ENCODE measurements at places on chromosomes 13 and 19.
A peak's percentile ranks its signal among the peaks of the same experiment; 100 is the strongest.

- no peak for DNase-seq
Measured at GRCh38 chr13:90541346-90541745, 806.1 kb upstream of the MIR17HG start.

GRCh38 chr19:30167206-30167868, 204.8 kb upstream of the ZNF536 start:
- no peak for DNase-seq

DNA sequence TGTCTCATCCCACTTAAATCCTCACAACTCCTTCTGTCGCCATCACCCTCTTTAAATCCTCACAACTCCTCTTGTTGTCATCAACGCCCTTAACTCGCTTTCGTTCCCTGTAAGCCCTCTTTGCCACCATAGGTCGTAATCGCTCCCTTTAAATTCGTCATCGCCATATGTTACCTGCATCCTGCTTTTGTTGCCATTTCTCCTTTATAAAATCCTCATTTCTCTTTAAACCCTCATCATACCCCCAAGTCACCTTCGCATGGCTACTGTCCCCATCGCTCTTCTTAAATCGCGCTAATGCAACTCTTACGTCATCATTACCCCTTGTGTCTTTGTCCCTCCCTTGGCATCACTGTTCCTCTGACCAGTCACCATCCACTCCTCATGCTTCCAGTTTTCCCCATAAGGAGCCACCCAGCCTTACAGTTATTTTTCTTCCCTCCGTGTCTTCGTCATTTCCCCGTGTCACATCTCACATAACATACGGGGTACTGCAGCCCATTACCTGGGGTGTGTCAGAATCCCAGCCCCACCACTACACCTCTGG, 539 bp downstream of the PLD3 start:
- DNase-seq: peak; percentile 43

DNA sequence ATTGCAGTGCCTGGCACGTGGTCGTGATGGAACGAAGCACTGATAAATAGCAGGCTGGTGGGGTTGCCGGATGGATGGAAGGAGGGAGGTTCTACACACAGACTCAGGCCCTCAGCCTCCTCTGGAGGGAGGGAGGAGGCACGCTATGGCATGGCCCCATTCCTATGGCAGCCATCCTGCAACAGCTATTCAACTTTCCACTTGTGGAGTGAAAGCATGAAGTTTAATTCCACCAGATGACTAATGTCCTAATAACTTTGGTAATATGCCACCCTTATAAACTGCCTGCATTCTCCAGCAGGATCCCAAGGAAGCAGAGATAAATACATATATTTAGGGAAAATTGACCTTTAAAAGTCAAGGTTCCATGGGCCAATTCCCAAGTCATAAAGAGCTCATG, 92.4 kb downstream of the KL start:
- peak; percentile 46 for DNase-seq

DNA sequence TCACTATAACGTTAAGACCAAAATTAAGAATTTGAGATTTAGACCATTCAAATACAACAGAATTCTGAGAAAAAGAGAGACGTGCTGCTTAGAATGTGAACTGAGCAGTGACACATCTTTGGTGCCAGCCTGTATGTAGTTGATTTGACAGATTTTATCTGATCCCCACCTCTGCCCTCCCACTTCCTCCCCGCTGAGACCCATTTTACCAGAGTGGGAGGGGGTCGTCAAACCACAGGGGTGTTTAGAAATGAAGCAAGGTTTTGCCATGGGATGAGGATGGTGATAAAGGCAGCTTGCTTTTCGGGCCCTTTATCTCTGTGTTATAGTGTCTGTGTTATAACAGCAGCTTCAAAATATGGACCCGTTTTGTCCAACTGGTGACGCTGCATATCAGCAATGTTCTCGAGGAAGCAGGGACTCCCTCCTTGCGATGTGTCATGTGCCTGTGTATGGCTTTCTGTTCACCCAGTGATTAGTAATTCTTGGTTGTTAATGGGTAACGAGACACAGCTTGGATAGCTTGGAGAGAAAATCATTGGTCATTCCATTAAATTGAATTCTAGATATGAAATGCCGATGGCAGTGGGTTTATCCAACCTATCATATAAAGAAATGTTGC, 125.0 kb downstream of the HS6ST3 start:
- DNase-seq: no peak

DNA sequence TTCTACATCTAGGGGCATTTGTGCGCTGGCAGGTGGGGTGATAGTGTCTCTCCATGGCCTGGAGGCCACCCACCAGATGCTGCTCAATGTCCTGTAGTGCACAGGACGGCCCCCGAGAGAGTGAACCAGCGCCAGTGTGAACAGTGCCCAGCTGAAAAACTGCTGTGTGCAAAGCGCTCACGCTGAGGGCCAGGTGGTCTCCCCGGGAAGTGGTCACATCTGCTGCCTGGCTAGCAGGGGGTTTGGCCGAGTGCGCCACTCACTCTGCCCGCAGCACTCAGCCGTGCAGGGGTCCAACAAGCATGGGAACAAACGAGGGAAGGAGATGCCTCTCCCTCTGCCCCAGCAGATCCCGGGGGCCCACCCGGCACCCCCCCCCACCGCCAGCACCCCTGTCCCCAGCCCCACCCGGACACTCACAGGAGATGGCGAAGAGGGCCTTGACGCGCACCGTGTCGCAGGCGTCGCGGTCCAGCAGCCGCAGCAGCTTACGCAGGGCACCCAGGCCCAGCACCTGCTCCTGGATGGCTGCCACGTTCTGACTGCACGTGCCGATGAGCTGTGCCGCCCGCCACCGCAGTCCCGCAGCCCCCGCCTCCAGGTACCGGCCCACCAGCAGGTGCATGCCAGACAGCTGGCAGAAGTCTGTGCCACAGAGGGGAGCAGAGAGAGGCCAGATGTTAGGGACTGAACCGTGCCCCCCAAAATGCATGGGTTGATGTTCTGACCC, 5.8 kb downstream of the HSPBP1 start:
- no peak for DNase-seq

DNA sequence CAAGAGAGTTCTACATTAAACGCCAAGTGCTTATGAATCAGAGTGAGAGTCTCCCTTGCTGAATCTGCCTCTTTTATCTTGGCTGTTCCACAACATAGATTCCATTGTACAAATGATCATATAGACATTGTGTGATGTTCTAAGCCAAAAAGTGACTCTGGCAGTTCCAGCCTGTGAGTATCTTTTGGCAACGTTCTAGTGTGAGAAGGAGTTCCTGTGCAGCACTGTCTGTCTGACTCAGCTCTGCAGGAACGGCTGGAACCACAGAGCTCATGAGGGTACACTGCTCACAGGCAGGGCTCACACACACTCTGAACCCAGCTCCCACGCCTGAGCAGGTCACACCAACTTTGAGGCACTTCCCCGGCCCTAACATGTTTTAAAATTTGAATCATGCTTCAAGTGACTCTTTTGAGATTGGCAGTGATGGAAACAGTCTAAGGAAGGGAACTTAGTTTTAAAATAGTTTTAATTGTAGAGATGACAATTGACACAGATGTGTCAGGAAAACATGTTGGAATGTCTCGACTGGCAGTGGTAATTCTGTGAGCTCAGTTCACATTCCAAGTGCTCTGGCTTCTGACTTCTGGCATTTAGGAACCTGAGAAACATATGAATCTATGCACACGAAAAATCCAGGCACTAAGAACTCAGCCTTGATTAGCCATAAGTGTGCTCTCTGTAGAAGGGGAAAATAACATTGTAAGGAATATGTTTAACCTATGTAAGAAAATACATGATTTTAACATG, 272.0 kb downstream of the UQCRFS1 start:
- peak; percentile 10 for DNase-seq

- DNase-seq: no peak
Measured at GRCh38 chr19:45293682-45294081, 29.0 kb downstream of the CKM start.

- no peak for DNase-seq
Measured at GRCh38 chr19:22545751-22546150, 88.4 kb upstream of the ZNF492 start.

- DNase-seq: no peak
Measured at GRCh38 chr19:52957591-52957990, 5.1 kb downstream of the ZNF816 start.

DNA sequence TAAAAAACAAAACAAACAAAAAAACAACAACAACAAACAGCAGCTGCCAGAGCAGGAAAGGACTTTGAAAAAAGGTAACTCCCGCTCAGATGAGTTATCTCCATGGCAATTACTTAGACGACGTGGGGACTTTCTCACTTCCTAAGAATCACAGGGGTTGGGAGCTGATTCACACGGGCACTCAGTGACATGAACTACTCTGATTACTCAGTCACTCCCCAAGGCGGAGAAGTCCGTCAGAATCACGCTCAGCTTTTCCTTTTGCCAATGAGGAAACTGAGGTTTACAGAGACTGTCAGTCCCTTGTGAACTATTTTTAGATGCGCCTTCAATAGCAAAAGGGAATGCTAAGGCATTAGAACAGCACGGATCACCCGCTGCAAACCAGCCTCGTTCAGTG, 32.3 kb upstream of the MATK start:
- DNase-seq: no peak

DNA sequence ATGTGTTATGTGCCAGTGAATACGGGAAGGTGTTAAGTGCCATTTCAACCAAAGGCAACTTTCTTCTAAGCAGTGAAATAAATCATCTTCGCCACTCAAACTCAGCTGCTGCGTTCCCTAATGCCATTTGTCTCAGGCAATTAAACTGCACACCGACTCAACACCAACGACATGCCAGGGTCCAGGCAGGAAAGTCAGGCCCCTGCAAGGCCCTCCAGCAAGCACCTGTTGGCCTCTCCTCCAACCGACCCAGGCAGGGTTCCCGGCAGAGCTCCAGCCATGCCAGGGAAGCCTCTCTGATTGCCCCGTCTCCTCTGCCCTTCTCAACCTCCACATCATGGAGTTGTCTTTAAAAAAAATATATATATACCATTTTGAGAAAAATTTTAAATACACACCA, 21.8 kb downstream of the SAFB2 start:
- DNase-seq: no peak

DNA sequence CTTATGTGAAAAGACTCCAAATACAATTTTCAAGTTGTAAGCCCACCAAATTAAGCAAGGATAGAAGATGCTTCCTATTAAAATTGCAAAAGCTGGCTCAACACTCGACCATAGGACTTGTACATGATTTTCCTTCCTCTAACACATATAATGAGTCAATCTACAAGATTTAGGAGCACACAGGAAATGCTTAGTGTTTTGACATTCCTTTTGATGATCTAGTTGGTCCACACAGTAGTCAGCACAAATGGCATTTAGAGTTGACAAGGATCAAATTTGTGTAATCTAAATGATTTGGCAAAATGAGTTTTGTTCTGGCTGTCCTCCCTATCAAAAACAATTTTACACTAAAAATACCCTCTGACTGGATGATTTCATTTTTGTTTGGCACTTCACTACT, 340.2 kb downstream of the DIAPH3 start:
- peak; percentile 17 for DNase-seq

- no peak for DNase-seq
Measured at GRCh38 chr13:95239283-95239682, 62.0 kb downstream of the ABCC4 start.

- no peak for DNase-seq
Measured at GRCh38 chr19:615619-616018, 17.7 kb downstream of the POLRMT start.

GRCh38 chr19:23698711-23699520, 11.9 kb upstream of the ZNF675 start:
- DNase-seq: no peak

- no peak for DNase-seq
Measured at GRCh38 chr13:111449041-111449440, 128.6 kb downstream of the TEX29 start.

- no peak for DNase-seq
Measured at GRCh38 chr19:7124782-7125181, 55.3 kb downstream of the ZNF557 start.

DNA sequence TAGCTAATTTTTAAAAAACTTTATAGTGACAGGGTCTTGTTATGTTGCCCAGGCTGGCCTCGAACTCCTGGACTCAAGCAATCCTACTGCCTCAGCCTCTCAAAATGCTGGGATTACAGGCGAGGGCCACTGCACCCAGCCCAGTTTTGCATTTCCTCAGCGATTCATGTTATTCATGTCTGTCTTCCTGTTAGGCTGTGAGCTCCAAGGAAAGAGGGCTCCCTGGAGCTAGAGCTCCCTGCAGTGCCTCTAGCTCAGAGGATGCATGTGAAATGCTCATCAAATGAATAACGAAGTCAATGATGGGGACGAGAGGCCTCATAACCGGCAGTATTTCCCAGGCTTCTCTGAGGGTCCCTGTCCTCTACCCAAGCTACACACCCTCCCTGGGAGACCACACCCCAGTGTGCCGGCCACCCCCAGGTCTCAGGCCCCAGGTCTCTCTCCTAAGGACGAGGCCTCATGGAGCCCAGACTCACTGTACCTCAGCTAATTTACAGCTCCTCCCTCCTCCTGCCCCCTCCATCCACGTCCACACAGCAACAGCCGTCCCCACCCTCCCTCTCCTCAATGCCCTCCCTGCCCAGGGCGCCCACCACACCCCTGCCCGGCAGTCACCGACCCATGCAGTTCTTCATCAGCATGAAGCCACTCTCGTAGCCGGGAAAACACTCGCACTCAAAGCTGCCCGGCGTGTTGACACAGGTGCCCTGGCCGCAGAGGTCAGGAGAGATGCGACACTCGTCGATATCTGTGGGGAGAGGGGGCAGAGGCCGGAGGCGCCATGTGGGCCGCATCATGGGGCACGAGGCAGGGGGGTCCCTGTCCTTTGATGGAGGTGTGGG, 28.5 kb downstream of the FBN3 start:
- no peak for DNase-seq

- DNase-seq: no peak
Measured at GRCh38 chr13:52374873-52375411, 31.0 kb downstream of the THSD1 start.

DNA sequence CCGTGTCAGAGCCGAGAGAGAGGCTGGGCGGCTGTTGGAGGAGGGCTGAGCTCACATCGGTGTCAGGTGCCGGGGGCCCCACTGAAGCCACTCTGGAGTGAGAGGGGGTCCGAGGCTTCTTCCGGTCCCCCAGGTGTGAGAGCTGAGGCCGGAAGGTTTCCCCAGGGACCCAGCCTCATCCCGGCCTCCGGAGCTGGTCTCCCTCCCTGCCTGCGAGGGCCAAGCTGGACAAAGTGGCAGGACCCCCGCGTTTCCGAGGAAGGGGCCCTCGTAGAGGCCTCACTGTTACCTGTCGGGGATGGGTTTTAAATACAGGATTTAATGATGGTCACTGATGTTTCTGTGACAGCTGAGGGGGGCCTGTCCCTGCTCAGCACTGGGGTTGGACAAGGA, 6.6 kb downstream of the HCN2 start:
- DNase-seq: no peak

- no peak for DNase-seq
Measured at GRCh38 chr19:12891553-12892021, 627 bp downstream of the GCDH start.

GRCh38 chr19:56159009-56159559, 16.7 kb upstream of the GALP start:
- DNase-seq: no peak
